ENCODE measurements at places on chromosomes 2 and 18.

- no peak for DNase-seq
These were observed 216.7 kb downstream of the GBX2 start for GRCh38 chr2:235951493-235951892.

DNA sequence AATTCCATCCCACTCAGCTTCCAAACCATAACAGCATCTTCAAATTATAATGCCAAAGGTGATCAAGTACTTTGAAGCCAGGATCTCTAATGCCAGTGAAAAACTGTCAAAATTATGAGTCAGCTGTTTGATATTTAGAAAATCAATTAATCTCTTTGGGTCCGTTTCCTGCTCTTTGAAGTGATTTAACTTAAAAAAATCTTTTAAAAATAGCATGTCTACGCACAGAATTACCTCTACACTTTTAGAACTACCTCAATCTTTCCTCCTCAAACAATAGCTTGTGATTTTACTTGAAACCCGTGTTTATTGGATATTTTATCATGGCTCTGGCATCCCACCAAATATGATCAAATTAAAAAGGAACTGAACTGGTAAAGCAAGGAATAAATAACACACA lies 31.3 kb upstream of the TANK start:
- no peak for DNase-seq

- no peak for DNase-seq
These were observed 34.7 kb upstream of the MBP start for GRCh38 chr18:77167251-77167650.

- no peak for DNase-seq
These were observed 35.0 kb downstream of the ALPK2 start for GRCh38 chr18:58593938-58594337.

DNA sequence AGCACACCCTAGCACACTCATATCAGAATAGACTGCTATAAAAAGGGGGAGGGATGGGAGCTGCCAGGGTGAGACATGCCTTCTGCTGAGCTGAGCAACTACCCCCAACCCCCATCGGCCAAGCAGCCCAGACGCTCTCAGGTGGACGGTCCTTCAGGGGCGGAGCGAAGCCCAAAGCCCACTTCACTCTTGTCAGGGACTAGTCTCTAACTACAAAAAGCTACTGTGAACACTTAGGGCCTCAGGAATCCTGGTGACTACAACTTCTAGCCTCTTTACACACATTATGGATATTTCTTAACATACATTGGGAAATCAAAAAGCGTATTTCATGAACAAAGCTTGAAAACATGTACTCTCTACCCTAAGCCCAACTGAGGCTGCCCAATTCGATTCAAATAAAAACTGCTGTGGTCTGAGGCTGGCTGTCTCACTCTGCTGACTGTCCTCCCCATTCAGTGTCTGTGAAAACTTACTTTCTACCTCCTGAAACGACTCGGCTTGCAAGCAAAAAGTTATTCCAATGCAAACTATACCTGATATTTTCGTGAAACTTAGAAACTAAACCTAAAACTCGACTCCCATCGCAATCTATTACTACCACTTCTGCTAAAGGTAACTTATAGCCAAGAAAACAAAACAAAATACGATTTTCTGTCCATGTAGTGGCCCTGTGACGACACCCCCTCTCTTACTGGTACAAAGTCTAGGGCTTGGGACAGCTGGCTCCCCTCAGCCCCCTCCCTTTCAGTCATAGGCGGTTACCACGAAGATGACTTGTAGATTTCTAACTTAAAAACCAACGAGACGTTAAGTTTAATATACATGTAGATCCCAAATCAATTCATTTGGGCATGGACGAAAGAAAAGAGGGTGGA lies 1.2 kb downstream of the SERTAD2 start:
- peak; percentile 54 for DNase-seq

Measured in A549 (cell line).